ENCODE measurements at places on chromosomes 1 and 21.

- DNase-seq, result no peak
Measured at GRCh38 chr1:51989582-51990477, 670 bp downstream of the RAB3B start.

DNA sequence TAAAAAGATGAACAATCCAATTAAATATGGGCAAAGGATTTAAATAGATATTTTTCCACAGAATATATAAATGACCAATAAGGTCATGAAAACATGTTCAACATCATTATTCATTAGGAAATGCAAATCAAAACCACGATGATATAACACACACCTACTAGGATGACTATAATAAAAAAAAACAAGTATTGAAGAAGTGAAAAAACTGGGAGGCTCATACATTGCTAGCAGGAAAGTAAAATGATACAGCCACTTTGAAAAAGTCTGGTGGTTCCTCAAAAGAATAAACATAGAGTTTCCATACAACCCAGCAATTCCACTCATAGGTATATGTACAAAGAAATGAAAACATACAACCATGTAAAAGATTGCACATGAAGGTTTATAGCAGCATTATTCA, 75.7 kb upstream of the RAB4A start:
- no peak for DNase-seq

- no peak for DNase-seq
Measured at GRCh38 chr1:156100205-156100995, 14.1 kb upstream of the LMNA start.

- no peak for DNase-seq
Measured at GRCh38 chr1:147626739-147627138, 43.6 kb downstream of the ACP6 start.

- DNase-seq, result no peak
Measured at GRCh38 chr1:231338270-231339128, at the start of gene SPRTN. TSS of gene SPRTN (plus strand) at chr1:231338293. CDS start at chr1:231338384, 91 bp downstream.

DNA sequence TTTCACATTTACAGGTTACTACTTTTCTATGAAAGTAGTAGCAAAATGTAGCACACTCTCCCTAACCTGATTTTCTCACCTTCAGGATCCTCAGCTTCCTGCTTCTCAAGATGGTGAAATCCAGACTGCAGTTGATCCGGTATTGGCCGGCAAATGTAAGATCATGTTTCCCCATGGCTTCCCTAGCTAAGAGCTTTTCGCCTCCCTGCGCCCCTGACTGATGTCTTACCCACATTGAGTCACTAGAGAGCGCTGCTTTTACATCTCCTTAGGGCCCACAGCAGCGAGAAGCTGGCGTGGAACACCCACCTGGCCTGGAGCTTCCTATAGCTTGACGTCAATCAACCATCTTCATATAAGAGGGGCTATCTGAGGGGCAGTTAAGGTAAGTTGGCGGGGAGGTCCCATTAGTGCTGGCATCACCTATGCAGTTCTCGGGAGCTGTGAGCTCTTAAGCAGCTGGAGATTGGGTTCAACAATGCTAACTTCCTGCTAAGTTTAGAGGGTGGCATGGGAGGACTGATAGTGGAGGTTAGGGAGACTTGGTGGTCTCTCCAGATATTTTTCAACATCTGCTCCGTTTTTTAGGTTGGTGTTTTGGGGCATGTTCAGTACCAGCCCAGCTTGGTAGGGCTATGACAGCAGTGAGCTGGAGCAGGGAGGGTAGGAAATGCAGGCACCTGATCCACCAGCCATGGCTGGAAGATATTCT, 5.5 kb downstream of the PTPN7 start:
- no peak for DNase-seq

DNA sequence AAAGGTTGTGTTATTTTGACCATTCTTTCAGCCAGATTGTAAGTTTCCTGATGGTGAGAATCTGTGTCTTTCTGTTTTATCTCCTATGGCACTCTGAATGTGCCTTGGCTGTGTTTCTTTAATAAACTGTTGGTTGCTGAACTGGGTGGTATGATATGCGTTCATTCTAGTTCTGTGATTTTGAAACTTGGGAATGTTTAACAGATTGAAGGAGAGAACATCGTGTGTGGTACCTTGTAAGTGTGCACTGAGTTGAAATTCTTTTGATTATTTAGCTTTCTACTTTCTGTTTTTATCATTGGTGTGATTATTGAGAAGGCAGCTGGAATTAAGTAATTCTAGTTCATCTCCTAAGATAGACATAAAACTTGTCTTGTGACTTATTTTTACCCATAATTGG, 4.6 kb downstream of the BACH1 start:
- no peak for DNase-seq

- peak; percentile 43 for DNase-seq
Measured at GRCh38 chr1:201656311-201657032, 117.5 kb downstream of the NAV1 start.

DNA sequence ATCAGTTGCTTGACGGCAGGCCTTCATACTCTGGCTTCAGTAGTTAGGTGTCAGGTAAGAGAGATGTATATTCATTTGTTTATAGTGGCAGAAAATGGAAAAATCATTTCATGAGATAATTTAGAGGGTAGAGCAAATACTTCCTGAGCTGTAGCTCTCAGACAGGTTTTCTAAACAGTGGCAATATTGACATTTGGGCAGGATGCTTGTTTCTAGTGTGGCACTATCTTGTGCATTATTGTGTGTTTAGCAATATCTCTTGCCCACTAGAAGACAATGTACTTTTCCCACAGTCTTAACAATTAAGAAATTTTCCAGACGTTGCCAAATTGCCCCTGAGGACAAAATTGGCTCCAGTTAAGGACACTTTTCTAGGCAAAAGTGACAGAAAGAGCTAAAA, 1143.1 kb downstream of the PLA2G4A start:
- DNase-seq, result no peak

GRCh38 chr1:235045034-235045690, 83.5 kb downstream of the TOMM20 start:
- no peak for DNase-seq

DNA sequence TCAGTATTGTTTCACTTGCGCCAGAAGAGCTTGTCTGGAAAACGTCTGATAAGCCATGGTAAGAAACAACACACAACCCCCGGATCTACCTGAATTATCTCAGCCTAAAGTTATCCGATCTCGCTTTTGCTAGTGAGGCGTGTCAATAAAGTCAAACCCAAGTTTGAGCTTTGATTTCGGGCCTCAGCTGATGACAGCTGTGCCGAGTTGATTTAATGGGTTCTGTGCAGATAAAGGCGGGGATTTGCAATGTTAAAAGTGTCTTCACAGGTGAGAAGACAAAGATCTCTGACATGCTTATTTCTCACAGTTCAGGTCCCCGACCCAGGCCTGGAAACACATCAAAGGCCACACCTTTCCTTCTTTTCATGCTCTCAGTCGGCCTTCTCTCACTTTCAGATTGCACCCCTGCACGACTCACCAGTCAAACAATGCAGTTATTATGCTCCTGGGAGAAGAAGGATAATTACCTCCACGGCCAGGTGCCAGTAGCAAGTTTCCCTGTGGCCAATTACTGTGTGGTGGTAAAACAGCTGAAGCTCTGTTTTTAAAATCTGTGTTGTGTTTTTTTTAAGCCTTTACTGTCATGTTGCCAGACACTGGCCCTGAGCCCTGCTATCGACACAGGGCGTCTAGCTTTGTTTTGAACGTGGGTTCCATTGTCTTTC, 245.3 kb upstream of the RUNX1 start:
- no peak for DNase-seq

DNA sequence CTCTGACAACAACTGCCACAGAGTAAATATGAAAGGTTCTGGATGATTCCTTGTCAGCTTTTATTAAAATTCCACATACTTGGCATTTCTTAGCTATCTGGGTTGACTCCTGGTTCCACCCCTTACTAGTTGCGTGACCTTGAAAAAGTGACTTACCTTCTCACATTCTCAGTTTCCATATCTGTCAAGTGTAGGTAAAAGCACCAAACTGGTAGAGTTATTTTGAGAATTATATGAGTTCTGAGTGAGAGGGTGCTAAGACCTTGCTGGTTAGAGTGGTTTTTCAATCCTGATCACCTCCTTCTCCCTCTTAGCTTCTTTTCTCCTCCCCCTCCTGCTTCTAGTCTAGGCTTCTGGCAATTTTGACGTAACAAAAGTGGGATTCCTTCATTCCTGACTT, 83.4 kb upstream of the ABCD3 start:
- DNase-seq, result no peak

GRCh38 chr1:147502760-147503159, 38.5 kb upstream of the BCL9 start:
- no peak for DNase-seq

DNA sequence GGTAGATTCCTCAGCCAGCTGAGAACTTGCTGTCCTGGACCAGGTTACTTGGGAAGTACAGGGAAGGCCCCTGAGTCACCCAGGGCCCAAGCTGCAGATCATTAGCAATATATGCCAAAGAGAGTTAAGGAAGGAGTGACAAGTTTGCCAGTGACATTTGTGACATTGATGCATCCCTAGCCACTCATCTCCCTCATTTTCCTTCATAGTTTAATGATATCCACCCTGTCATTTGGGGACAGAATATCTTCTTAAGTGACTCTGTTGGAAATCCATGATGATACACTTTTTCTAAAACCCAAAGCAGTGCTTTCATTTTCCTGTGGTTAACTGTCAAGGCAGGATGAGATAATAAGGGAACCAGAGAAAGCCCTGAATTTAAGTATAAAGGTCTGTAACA, 3.2 kb downstream of the TNN start:
- no peak for DNase-seq

- no peak for DNase-seq
Measured at GRCh38 chr1:4270651-4271337, 370.7 kb upstream of the C1orf174 start.

DNA sequence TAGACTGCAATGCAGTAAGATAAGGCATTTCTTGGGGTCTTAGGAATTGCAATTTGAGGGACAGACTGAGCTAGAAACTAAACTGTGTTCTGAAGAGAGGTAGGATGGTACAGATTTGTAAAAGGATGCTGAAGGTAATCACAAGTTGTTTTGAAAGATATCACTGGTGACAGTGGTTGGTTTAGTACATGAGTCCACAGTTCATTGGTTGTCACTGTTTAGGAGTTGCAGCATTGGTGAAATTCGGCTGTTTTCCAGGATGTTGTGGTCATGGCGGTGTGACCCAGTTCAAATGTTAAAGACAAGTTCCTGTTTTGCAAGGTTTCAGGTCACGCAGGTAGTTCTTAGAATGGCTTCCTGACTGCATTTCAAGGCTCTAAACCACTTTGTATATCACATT, 292.8 kb upstream of the B3GALT2 start:
- no peak for DNase-seq

- no peak for DNase-seq
Measured at GRCh38 chr21:39673736-39674135, 61.0 kb downstream of the B3GALT5 start.

DNA sequence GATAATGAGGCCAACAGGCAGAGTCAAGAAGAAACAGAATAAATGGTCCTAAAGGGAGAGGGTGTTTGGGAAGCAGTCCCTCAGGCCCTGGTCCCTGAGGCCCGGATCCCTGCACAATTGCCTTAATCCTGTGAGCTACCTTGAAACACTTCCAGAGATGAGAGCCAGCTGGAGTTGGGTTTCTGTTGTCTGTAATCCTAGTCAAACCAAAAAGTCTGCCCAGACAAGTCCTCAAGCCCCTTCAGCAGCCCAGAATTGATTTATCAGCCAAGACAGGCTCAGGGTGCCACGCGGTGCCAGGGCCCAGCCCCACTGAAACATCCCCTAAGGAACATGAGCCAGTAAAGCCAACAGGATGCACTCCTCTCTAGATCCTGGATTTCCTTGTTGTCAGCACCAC, 16.4 kb upstream of the CLSTN1 start:
- peak; percentile 100 for DNase-seq

DNA sequence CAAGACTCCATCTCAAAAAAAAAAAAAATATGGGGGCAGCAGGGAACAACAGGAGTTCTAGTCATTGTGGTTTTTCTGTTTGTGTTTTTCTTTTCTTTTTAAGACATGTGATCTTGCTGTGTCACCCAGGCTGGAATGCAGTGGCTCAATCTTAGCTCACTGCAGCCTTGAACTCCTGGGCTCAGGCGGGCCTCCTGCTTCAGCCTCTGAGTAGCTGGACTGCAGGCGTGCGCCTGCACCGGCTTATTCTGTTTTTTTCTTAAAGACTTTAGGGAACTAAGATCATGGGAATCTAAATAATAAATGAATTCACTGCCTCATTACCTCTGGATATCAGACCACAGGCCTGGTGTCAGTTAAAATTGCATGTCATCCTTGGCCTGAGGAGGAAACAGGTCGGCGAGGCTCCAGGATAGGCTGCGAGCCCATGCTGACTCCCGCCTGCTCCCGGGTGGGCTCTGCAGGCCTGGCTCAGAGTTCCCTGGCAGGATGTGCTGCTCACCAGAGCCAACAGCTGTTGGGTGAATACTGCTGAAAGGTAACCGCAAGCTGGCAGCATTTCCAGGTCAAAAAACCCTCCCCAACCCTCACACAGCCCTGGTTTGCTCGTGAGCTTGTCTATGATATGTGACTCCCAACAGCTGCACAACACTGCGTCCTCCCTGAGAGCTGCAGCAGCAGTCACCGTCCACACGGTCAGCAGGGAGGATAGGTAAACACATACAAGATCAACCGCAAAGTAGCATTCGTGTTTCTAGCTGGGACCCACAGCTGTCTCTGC, 58.1 kb downstream of the SCCPDH start:
- peak; percentile 62 for DNase-seq

DNA sequence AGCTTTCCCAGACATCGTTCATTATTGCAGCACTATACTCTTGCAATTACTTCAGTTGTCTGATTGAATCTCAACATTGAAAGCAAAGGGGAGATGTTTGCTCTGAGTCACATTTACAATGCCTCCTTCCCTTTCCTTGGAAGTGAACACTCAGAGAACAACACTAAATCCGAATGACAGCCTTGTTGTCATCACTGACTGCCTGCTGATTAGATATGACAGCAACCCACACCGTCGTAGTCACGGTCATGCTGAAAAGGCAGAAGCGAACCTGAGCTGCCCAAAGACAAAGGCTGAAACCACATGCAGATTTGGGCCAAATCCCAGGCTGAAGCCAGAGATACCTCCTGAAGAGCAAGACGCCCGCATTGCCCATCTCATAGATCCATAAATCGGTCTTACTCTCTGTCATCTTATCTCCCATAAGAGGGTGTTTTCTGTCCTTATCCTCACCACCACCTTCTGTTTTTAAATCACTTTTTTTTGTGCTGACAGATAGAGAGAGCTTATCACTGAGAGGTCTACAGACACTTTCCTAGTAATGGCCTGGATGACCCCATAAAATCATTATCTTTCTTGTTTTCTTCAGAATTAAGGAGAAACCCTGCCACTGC, 47.5 kb downstream of the TMCO4 start:
- no peak for DNase-seq

DNA sequence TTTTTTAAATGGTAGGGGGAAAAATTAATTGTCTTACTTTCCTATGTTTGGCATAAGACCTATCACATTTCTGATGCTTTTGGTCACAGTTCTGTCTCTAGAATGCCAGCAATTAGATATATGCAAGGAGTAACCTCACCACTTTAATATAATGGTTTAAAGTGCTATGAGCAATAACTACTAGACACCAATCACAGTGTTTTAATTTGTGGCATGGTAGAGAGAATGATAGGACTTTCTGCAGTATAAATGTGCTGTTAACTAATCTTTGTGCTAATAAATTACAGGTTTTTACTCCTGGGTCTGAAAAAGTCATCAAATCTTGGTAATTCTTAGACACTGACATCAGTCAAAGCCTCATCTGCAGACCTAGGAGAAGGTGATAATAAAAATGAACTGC, 2110.3 kb downstream of the NCAM2 start:
- no peak for DNase-seq

GRCh38 chr21:39980241-39980820, 113.1 kb downstream of the PCP4 start:
- no peak for DNase-seq

- DNase-seq, result peak; percentile 99
Measured at GRCh38 chr1:179954493-179955286, at the start of gene CEP350. TSS of gene CEP350 (plus strand) at chr1:179954810. CDS start at chr1:179986182, 31,372 bp downstream.

GRCh38 chr1:11379851-11380250, 99.1 kb upstream of the DISP3 start:
- DNase-seq, result no peak
